ENCODE measurements at places on chromosomes 16 and 17.

- DNase-seq = no peak
Measured at GRCh38 chr17:53335443-53335842, 487.3 kb upstream of the KIF2B start.

- DNase-seq = no peak
Measured at GRCh38 chr17:7293159-7293558, 1.3 kb downstream of the YBX2 start.

GRCh38 chr17:55706808-55707773, 15.6 kb downstream of the TMEM100 start:
- no peak for DNase-seq

GRCh38 chr17:15124746-15125145, 140.4 kb downstream of the PMP22 start:
- DNase-seq = no peak

DNA sequence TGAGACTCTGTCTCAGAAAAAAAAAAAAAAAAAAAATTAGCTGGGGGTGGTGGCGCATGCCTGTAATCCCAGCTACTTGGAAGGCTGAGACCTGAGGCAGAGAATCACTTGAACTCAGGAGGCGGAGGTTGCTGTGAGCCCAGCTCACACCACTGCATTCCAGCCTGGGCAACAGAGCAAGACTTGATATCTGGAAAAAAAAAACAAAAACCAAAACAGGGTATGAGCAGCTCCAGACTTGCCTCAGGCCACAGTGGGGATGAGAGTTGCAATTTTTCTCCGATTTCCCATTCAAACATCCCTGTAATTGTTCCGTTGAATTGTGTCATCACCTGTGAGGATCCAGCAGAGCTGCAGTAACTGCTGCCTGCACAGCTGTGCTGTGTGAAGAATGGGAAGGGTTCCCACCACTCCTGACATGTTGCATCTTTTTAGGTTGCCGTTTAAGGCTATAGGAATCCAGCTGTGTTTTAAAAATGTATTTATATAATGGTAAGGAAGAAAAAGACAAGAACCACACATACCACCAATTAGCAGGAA, 150.0 kb downstream of the VPS53 start:
- no peak for DNase-seq

- DNase-seq = no peak
Measured at GRCh38 chr17:11282586-11282985, 41.6 kb downstream of the SHISA6 start.

DNA sequence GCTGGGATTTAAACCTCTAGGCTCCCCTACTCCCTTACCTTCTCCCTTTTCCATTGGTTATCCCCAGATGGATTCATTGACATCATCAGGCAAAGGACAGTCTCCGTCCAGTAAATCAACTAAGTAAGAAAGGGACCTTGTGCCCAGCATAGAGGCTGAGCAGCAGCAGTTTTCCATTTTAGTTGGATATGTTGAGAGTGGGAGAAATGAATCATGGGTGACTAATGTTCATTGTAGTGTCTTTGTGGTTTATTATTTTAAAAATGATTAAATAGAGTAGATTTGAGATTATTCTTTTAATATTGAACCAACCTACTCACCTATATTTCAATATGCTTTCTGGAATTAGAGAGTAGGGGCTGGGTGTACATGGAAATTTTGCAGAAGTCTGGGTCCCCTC, 99.4 kb upstream of the CACNG3 start:
- no peak for DNase-seq

GRCh38 chr16:69321080-69321479, 9.3 kb downstream of the PDF start:
- no peak for DNase-seq

GRCh38 chr16:50442221-50442620, 73.4 kb upstream of the BRD7 start:
- DNase-seq = no peak

DNA sequence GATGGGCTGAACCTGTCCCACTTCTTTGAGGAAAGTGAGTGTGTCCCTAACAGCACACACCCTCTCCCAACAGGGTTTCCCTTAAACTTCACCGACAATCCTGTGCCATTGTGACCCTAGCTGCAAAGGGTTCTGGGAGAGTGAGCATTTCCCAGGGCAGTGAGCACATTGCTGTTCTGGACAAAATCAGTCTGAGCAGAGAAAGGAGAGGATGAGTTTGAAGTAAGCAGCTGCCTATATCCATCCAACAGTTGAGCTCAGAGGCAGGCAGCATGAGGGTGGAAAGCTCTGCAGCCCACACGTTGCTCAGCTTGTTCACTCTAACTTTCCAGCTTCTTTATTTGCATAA, 296.5 kb upstream of the MAF start:
- no peak for DNase-seq

- DNase-seq = no peak
Measured at GRCh38 chr17:49260011-49260816, 29.6 kb upstream of the PHOSPHO1 start.

- DNase-seq = no peak
Measured at GRCh38 chr17:35147375-35147905, at the start of gene UNC45B. UNC45B (plus strand) TSS chr17:35147817; CDS start chr17:35148264, 447 bp downstream.

DNA sequence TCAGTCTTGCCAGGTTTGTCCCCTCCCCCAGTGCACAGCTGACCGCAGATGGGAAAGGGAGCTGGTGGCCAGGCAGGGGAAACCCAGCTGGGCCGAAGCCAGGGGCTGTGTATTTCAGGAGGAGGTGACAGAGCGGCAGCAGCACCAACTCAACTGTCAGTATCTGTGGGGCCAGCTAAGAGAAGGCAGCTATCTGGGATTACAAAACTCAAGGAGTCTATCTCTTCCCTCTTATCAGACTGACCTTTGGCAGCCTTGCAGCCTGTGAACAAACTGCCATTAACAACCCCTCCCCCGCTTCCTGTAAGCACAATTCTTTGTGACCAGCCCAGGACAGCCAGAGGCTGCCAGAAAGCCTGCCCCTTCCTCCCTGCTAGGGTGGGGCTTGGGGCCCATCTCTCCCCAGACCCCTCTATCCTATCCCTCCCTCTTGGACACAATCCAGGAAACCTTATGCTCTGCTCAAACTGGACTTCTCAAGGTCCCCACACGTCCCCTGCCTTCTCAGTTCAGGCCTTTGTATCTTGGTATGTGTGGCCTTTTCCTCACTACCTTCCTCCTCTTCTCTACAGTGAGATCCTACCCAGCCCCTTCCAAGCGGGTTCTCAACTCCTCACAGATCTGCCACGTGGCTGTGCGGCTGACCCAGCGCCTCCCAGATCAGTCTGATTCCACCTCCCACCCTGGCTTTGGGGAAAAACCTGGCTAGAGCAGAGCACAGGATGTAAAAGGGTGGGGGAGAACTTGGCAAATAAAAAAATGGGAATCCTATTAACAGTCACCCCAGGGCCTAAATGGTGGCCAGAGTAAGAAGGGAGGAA, 10.5 kb downstream of the ST3GAL2 start:
- DNase-seq = no peak

- DNase-seq = no peak
Measured at GRCh38 chr16:1194665-1195392, 30.2 kb downstream of the TPSG1 start.

- DNase-seq = no peak
Measured at GRCh38 chr17:59368218-59368857, 36.9 kb downstream of the YPEL2 start.

GRCh38 chr17:74529243-74529642, 2.0 kb downstream of the CD300LB start:
- DNase-seq = no peak

DNA sequence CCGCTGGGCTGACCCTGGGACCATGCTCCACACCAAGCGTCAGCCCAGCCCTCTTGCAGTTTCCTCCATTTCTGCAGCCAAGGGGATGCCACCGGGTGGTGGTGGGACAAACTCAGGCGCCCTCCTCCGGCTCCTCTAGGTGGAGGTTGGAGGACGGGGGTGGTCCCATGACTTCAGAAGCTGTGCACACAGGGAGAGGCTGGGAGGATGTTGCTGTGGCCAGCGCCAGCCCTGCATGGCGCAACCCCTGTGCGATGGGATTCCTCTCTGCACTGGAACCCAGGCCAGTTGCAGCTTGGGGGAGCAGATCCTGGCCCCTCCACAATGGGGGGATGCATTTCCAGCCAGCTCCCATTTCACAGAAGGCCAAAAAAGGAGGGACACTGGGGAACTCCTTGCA, 246.5 kb downstream of the C16orf95 start:
- DNase-seq = no peak

- no peak for DNase-seq
Measured at GRCh38 chr16:56679818-56680217, 2.5 kb upstream of the MT1X start.

DNA sequence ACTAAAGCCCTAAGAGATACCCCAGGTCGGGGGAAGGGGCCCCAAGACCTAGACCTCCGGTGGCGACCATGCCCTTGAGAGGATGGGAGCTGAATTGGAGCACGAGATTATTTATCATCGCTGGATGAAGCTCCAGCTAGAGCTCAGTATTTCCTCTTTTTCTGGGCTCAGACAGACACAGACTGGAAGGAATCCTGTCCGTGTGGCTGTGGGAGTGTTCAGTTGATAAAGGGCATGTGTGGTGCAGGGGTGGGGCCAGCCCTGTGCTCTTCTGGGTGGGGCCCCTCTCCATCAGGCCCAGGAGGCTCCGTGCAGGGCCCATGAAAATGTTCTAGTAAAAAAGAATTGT, 6.3 kb upstream of the CBX4 start:
- no peak for DNase-seq

DNA sequence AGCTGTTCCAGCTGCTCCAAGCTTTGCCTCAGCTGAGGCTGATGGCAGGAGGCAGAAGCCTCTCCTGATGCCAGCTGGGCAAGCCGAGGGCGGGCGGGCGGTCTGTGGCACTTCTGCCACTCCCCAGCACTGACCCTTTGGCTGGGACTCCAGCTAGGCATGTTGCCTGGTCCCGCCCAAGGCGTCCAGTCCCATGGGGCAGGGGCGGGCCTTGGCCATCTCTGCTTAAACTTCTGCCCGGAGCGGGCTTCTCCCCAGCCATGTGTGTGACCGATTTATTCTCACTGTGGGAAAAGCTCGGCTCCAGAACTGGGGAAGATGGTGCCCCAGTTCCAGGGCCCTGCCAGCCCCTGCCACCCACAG, 349.1 kb downstream of the SEC14L1 start:
- no peak for DNase-seq

DNA sequence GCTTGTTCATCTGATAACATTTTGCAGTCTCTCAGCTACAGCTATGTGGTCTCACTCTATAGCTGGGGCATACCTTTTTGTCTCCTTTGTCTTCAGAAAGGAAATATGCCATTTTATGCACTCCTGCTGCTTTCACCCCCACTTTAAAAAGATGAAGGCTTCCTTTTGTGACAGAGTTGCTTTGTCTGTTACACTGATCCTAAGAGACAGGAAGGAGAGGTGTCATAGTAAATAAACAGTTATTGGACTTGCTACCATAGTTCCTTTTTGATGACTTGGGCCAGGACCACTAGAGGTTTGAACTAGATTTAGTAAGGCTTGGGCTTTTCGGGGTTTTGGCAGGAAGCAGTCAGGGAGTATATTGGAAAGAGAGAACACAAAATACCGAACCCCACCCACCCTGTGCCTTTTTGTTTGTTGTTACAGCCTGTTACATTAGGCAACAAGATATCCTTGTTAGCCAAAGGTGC, 1.8 kb upstream of the METTL9 start:
- no peak for DNase-seq

DNA sequence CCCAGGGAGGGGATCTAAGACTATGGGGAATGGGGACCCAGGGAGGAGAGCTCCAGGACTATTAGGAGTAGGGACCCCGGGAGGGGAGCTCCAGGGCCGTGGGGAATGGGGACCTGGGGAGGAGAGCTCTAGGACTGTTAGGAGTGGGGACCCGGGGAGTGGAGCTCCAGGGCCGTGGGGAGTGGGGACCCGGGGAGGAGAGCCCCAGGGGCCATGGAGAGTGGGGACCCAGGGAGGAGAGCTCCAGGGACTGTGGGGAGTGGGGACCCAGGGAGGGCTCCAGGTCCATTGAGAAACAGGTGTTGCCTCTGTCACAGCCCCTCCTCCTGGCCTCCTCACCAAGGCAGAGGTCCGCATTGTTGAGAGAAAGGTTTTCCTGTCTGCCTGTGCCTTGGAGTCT, 16.0 kb downstream of the MPRIP start:
- no peak for DNase-seq

GRCh38 chr16:85335584-85336491, 223.6 kb upstream of the CIBAR2 start:
- DNase-seq = no peak

DNA sequence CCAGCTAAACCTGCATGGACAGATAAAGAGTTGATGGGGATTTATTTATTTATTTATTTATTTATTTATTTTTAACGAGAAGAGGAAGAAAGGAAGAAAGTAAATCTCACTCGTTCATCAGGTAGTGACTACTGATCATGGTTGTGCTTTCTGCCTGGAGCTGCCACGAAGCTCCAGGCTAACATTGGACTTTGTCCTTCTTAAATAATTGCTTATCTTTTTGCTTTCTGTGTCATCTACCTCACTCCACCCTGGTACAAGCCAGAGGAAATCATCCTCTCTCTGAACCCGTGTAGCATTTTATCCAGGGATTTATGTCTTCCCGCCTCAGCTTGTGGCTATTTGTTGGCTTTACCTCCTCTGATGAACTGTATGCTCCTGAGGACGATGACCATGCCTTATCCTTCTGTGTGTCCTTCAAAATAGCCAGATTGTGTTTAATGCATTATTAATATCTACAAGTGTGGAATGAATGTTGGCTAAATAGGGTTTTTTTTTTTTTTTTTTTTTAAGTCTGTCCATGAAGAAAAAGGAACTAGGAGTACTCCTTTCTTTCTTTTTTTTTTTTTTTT, 8.0 kb upstream of the SLC12A3 start:
- DNase-seq = no peak

DNA sequence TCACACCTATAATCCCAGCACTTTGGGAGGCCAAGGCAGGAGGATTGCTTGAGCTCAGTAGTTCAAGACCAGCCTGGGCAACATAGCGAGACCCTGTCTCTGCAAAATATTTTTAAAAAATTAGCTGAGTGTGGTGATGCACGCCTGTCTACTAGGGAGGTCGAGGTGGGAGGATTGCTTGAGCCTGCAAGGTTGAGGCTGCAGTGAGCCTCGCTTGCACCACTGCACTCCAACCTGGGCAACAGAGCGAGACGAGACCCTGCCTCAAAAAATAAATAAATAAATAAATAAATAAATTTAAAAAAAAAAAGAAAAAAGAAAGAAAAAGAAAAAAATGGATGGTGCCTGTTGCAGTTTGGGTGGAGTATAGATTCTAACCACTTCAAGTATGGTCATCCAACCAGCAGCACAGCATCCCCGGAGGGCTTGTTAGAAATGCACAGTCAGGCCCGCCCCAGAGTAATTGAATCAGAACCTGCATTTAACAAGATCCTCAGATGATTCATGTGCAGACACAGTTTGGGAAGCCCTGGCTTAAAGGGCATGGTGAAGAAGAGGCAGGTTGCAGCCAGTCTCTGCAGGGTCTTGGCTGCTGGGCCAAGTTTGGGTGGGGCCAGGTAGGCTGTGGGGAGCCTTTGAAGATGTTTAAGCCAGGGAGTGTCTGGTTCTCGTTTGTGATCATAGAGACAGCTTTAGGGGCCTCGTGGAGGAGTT, 40.8 kb downstream of the MRC2 start:
- no peak for DNase-seq

- no peak for DNase-seq
Measured at GRCh38 chr16:86676254-86676670, 97.9 kb downstream of the FOXL1 start.

All from cortex of kidney (tissue), 1 donor.